ENCODE measurements at places on chromosomes 6 and 20. TPM values are rescaled to one million over a fixed set of nuclear protein-coding genes. Genes with fewer than 3 reads are reported as not detected.

SMLR1 gene
- polyA plus RNA-seq, result not detected

PXT1 gene
- polyA plus RNA-seq, result 0.26 TPM

CCNC gene
- polyA plus RNA-seq, result 14.2 TPM

CAGE1 gene
- not detected for polyA plus RNA-seq

CRIP3 gene
- polyA plus RNA-seq, result 72.3 TPM

Data from heart right ventricle (tissue), 16 donors.